ENCODE measurements at places on chromosomes 3 and 15. TPM values are rescaled to one million over a fixed set of nuclear protein-coding genes. Genes with fewer than 3 reads are reported as not detected.

- peak; percentile 91 for DNase-seq
Measured at GRCh38 chr3:9080163-9080562, 116.9 kb upstream of the RAD18 start.

GRCh38 chr15:92101708-92102394 is 248.3 kb downstream of the SLCO3A1 start:
- DNase-seq = no peak

DNA sequence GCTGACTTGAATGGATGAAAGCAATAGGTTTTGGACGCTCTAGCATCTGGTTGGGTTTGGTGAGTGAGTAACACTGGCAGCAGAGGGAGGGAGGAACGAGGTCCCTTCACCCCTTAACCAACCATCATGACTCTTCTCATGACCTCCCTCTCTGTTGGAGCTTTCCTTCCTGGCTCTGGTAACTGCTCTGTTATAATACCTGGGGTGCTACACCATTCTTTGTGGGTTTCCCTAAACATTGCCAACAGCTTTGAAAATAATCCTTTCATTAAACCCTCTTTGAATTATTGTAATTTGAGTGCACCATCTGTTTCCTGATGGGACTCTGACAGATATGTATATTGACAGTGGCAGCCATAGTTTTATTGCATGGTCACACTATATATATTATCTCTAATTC is 146.2 kb upstream of the PTPRG start:
- no peak for DNase-seq

The MOBP gene
- not detected for total RNA-seq

The SAMD7 gene
- not detected for total RNA-seq

Measured in foreskin keratinocyte (primary cell).